ENCODE measurements at places on chromosomes 7 and 10.

GRCh38 chr10:69394020-69394419, 22.7 kb downstream of the TACR2 start:
- DNase-seq, result no peak

DNA sequence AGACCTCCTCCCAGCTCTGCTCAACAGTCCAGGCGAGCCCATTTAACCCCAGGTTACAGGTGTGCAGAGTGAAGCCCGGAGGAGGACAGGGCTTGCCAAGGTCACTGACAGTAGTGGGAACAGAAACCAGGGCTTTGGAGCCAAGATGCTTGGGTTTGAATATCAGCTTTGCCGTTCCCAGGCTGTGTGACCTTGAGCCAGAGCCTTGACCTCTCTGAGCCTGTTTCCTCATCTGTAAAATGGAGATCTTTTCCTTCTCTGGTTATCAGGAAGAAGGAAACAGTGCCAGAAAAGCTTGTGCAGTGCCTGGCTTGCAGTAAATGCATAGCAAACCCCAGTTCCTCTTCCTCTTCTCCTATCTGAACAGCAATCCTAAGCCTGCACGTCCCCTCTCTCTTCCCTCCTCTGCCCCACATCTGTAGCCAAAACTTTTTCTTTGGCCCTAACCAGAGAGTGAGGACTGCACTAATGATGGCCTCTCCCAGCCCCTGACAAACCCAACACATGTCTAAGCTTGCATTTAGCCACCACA, 21.4 kb upstream of the MLXIPL start:
- no peak for DNase-seq

GRCh38 chr10:109701633-109702215, 221.6 kb downstream of the XPNPEP1 start:
- DNase-seq, result no peak

DNA sequence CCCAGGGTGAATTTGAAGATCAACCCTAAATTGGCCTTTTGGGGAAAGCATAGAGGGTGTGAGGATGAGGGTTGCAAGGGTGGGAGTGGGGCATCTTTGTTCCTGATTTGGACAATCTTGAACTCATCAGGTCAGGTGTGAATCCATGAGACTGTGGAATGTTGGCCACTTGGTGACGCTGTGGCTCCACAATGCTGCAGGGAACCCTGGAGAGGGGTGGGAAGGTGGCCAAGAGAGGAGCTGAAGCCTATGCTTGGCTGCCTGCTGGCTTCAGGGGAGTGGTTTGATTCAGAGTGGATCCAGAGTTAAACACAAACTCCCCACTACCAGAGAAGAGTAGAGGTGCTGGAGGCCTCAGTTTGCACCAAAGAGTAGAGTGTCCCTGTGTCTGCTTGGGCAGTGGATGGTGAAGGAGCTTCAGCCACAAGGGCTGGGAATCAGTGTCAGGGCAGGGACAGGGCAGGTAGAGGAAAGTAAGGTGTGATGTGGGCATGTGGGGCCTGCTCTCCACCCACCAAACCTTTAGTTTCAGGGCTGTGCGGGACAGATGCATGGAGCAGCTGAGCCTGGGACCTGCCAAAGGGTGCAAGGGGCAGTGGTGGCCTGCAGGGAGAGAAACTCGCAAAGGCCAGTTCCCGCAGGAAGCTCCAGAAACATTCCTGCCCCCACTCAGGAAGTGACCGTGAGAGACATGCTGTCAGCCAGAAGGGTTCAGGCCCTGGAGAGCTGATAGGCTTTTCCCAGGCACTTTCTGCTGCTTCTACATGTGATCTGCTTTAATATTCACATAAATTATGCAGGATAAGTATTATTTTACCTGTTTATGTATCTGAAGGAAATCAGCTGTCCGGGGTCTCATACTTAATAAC, 81.0 kb upstream of the PRSS58 start:
- no peak for DNase-seq

GRCh38 chr7:36128448-36129047, 24.5 kb upstream of the EEPD1 start:
- no peak for DNase-seq

- no peak for DNase-seq
Observed at GRCh38 chr7:149871576-149871975, 2.2 kb upstream of the ATP6V0E2 start.

DNA sequence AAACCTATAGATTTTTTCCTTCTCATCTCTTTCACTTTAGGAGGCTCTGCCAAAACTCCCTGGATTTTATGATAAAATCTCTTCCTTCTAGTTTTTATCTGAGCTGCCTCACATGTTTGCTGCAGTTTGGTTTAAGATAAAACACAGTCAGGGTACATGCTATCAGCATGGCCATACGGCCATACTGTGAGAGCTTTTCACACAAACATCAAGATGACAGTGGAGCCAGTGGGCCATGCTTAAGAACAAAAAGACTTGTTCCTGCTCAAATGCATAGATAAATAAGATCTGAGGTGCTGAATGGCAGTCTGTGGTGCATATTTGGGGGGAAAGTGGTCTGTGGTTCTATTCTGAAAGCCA, 91.0 kb downstream of the ELMO1 start:
- no peak for DNase-seq

DNA sequence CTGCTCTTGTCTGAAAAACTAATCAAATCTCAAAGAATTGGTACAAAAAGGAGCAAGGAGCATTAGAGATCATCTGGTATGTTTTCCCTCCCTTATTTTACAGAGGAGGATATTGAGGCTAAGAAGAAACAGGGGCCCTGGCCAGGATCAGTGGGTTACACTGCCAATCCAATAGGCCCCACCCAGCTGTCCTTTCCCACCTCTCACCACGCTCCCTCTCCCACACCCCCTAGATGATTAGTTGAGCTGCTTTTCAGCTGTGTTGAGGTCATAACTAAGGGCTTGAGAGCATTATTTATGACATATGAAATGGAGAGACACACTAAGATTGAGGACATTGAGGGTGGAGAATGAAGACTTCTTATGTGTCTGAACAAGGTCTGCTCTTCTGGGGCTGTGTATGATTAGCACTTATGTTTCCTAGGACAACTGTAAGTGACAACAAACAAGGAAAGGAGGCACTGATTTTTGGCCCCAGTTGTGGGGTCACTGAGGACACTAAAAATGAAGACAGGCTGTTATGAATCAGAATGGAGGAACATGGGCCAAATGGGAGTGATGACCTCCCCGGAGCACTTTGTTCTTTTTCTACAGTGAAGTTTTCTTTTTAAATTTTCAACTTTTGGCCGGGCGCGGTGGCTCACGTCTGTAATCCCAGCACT, 26.5 kb downstream of the VWA2 start:
- no peak for DNase-seq

- DNase-seq, result no peak
Observed at GRCh38 chr7:66974986-66975590, 20.3 kb downstream of the SBDS start.

GRCh38 chr7:128124786-128125185, 93.5 kb upstream of the LRRC4 start:
- DNase-seq, result no peak

- no peak for DNase-seq
Observed at GRCh38 chr7:104156842-104157277, 51.0 kb downstream of the ORC5 start.

DNA sequence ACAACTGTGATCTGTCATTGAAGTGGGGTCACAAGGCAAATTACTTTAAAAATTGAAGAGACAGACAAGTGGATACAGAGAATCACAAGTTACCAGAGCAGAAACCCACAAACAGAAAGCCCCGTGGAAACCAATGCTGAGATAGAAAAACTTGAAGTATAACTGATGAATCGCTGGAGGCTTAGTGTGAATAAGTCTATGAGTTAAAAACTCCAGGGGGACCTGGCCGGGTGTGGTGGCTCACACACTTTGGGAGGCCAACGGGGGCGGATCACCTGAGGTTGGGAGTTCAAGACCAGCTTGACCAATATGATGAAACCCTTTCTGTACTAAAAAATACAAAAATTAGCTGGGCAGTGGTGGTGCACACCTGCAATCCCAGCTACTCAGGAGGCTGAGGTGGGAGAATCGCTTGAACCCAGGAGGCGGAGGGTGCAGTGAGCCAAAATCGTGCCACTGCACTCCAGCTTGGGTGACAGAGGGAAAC, 69.7 kb upstream of the ZNRF2 start:
- no peak for DNase-seq
